ENCODE measurements at places on chromosomes 2 and 18.
A peak's percentile ranks its signal among the peaks of the same experiment; 100 is the strongest.

- no peak for DNase-seq
These were observed 176.6 kb downstream of the HDAC4 start for GRCh38 chr2:239224199-239224570.

- no peak for DNase-seq
These were observed 217.4 kb downstream of the DPP10 start for GRCh38 chr2:114659880-114660279.

DNA sequence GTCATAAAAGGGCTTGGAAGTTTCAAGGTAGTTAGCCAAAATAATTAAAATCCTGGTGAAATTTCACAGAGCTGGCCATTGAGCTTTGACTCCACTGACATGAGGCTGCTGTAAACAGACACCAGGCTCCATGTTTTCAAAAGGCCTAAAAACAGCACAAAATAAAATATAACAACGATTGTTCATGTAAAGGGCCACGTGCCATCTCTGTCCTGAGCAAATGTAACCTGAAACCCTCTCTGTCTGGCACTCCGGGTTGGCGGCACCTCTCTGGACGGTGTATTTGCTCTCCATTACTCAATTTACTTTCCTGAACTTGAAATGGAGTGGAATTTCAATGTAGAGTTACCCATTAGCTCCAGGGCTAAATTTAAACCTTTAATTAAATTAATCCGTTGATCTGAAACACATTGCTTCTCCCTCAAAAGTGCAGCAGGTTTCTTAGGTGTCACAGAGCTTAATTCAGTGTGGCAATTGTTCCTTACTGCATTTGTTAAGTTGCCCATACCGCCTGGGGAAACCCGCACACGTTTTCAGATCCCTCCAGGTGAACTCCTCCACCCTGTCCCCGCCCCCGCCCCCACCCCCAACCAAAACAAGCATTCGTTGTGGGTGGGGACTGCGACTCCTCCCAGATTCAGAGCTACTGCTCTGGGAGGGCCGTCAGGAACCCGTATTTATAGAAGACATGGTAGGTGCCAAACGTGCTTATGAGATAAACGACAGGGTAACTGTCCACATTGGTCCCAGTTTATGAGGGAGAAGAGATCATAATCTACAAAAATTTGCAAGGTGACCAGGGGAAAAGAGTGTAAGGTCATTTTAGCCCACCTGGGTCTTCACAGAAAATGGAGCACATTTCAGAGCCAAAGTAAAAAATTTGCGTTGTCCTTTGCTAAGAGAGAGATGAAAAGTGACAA, 1.2 kb upstream of the CABLES1 start:
- DNase-seq = peak; percentile 87

- DNase-seq = no peak
These were observed 9.7 kb upstream of the NT5DC4 start for GRCh38 chr2:112710956-112711750.

GRCh38 chr18:71405169-71405809, 1116.4 kb downstream of the SOCS6 start:
- no peak for DNase-seq

DNA sequence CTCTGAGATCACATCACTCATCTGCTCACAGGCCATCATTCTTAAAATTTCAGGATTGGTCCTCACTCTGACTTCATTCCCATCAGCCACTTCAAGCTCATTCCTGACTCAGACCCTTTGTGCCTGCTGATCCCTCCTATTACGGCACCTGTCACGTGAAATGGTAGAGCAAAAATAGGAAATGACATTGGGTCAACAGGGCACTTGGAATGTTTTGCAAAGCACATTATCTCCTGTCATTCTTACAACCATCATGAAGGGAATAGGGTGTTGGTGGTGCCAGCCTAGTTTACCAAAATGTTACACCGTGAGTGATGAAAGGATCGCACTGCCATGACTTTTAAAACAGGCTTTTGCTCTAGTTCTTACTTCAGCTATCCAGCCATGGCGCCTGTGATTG, 61.1 kb downstream of the EIF5B start:
- no peak for DNase-seq

DNA sequence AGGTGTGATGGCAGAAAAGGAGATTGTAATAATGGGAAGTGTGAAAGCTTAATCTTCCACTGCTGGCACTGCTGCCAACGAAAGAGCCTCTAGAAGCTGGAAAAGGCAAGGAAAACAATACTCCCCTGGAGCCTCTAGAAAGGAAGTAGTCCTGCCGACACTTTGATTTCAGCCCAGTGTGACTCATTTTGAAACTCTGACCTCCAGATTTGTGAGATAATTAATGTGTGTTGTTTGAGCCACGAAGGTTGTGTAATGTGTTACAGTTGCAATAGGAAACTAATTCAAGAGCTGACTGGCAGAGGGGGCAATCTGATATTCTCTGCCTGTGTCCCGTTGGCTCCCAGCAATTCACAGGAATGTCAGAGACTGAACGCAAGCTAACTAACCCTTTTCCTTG, 219.2 kb upstream of the UBE2E3 start:
- DNase-seq = no peak

GRCh38 chr18:77166523-77166922, 33.9 kb upstream of the MBP start:
- DNase-seq = no peak

DNA sequence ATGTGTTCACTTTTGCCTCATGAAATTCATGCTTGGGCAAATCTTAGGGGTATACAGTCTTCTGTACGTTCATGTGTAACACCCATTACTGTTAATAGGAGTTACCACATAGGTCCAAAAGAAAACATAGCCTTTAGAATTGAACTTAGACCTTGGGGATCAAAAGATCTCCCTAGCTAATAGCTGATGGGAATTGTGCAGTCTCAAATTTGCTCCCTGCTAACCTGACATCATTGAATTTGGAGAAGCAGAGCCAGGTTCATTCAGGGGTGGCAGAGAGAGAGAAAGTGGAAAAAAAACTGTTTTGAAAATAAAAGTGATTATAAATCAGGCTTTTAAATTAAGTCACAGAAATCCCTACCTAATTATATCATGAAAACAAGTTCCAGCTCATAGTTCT, 28.0 kb upstream of the PPP3R1 start:
- DNase-seq = no peak

- DNase-seq = no peak
These were observed 287.0 kb upstream of the SLC14A2 start for GRCh38 chr18:45328296-45328695.

GRCh38 chr18:46320928-46321711, 216.9 kb downstream of the HAUS1 start:
- DNase-seq = no peak

DNA sequence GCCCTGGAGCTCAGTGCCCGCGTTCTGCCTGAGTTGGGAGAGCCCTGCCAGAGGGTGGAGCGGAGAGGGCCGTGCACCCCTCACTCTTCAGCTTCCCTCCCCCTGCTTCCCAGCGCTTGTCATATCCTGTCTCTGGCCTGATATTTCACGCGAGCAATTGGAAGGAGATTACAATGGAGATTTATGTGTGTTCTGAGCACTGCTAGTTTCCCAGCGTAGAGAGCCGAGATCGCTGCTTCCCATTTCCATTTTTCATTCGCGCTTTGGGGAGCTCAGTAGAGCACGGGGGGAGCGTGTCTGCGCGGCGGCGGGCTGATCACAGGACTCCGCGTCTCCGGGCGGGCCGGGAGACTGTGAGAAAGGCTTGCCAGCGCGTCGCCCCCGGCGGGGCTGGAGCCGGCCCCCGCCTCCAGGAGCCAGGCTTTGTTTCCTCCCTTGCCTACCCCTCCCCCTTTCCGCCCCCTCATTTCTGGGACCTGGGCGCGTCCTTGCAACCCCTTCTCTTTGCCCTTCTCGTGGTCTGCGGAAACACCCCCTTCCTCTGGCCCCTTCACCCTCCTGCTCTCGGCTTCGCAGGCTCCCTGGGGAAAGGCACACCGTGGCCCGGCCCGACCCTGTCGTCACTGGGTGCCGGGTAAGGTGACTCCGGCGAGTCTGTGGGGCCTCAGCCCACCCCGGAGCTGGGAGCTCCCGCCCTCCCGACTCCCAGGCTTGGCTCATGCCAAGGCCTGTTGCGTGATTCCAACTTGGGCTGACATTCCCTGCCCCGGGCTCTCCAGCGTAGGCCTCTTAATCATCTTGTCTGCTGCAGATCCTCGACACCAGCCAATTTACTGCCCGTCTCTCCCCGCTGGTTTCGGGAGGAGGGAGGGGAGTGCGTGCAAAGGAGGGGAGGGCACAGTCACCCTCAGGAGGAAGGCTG, 5.8 kb downstream of the DLX2 start:
- DNase-seq = no peak

- DNase-seq = no peak
These were observed 26.4 kb upstream of the ATRAID start for GRCh38 chr2:27185331-27186026.

GRCh38 chr2:200383380-200384110, 77.1 kb downstream of the SPATS2L start:
- peak; percentile 15 for DNase-seq

- DNase-seq = no peak
These were observed 613.3 kb downstream of the TSN start for GRCh38 chr2:122368576-122369243.

DNA sequence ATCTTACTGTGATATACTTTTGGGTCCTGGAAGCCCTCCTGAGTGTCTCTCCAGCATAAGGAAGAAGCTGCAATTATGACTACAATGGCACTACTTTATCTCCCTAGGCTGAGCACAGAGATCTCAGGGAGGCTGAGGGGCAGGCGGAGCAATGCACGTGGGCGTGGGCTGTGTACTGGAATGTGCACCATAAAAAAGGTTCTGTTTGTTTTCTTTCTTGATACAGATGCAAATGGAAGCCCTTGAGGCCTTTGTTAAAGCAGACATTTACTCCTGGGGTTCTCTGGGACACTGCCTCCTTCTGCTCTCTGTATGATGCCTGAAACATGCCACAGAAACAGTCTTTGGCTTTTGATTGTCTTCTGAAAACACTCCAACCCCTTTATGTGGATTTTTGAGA, 79.1 kb upstream of the DLX2 start:
- no peak for DNase-seq

- no peak for DNase-seq
These were observed 76.8 kb upstream of the RBMS1 start for GRCh38 chr2:160570376-160570775.

DNA sequence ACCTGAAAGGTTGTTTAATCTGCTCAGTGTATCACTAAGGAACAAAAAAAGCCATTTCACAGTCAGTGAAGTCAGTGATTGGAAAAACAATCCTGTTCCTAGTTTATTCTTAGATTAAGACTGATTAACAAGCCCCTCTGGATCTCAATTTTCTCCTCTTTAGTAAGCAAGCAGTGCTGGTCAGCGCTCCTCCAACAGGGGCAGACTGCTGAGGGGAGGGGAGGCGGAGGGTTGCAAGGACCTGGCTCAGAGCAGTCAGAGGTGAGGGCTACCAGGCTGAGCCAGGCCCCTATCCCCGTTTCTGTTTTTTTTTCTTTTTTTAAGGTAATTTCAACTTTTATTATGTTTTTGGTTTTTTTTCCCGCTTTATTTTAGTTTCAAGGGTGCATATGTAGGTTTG, 24.7 kb upstream of the KCNS3 start:
- no peak for DNase-seq

DNA sequence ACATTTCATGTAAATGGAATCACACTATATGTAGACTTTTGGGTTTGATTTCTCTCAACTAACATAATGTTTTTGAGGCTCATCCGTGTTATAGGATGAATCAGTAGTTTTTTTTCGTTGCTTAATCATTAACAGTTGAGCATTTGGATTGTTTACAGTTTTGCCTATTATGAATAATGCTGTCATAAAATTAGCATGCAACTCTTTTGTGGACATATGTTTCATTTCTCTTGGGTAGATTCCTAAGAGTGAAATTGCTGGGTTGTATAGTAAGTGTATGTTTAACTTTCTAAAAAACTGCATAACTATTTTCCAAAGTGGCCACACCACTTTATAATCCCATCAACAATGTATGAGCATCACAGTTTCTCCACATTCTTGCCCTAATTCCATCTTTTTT, 7.7 kb upstream of the RHBDD1 start:
- no peak for DNase-seq

DNA sequence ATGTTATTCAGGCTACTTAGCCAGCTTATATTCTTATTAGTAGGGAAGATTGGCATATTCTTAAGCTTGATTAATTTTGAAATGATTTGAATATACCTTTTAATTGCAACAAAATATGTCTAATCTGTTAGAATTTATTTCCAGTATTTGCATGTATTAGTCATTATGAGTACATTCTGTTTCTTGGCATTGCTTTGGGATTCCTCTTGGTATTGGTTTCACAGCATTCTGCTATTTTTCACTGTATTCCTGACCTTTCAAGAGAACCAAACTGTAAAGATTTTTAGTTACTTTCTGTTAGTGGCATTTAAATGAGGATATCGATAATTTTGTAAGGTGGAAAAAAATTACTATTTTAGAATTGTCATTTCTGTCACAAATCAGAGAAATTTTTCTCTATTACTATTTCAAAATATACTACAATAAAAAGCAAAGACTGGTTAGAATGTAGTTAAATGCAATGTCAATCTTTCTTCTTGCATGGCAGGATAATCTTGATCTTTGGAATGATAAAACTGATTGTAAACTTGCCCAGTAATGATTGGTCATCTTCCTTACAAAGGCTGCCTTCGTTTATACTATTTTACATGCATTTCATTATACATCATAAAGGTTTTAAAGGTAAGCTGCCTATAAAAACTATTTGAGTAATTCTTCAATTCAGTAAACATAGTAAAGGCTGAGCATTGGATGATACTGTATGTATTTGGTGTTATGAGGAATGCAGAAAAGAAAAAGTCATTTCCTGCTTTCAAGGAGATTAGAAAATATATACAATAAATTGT, 86.1 kb downstream of the SLC4A10 start:
- no peak for DNase-seq

GRCh38 chr2:41933585-41934320, 114.1 kb upstream of the PKDCC start:
- DNase-seq = no peak

GRCh38 chr2:135651717-135652116, 89.9 kb upstream of the UBXN4 start:
- no peak for DNase-seq

- DNase-seq = no peak
These were observed 228.9 kb upstream of the FOSL2 start for GRCh38 chr2:28163627-28164279.

- DNase-seq = no peak
These were observed 46.3 kb downstream of the PSMG2 start for GRCh38 chr18:12749121-12749520.

DNA sequence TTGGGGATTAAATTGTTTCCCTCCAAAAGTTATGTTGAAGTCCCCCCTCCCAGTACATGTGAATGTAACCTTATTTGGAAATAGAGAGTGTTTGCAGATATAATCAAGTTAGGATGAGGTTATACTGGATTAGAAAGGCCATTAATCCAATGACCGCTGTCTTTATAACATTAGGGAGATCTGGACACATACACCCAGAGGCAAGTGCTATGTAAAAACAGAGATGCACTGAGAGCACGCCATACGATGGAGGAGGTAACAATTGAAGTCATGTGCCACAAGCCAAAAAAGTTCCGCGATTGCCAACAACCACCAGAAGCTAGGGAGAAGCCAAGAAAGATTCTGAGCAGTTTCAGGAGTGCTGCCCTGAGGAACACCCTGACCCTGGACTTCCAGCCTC, 153.3 kb downstream of the RNF144A start:
- DNase-seq = no peak

- no peak for DNase-seq
These were observed 32.9 kb downstream of the EPAS1 start for GRCh38 chr2:46329803-46330775.

GRCh38 chr2:203820969-203821368, 46.6 kb upstream of the CTLA4 start:
- DNase-seq = no peak
